ENCODE measurements at places on chromosomes 6 and 20. TPM values are rescaled to one million over a fixed set of nuclear protein-coding genes. Genes with fewer than 3 reads are reported as not detected.

The C20orf204 gene
- total RNA-seq = 0.33 TPM

The ITPA gene
- 137 TPM for total RNA-seq

The HFE gene
- 10.1 TPM for total RNA-seq

The PIGU gene
- 22.6 TPM for total RNA-seq

The HLA-DRB1 gene
- total RNA-seq = not detected

The HLA-DMA gene
- 2.5 TPM for total RNA-seq

The FABP7 gene
- not detected for total RNA-seq

The SIRPD gene
- not detected for total RNA-seq

The SLC13A3 gene
- total RNA-seq = not detected

The MRPS18A gene
- total RNA-seq = 47.8 TPM

The SIGLEC1 gene
- not detected for total RNA-seq

The CRYBG1 gene
- total RNA-seq = 0.74 TPM

The TFAP2D gene
- not detected for total RNA-seq

The AHCY gene
- total RNA-seq = 333 TPM

The BANF2 gene
- not detected for total RNA-seq

The EDN3 gene
- total RNA-seq = 1.8 TPM

The BMP7 gene
- total RNA-seq = 0.38 TPM

The IL17F gene
- not detected for total RNA-seq

The BRD2 gene
- total RNA-seq = 133 TPM

The MARCKS gene
- total RNA-seq = 12.4 TPM

Measured in A549 treated with GW870086 at 1 μM for 4 hours (cell line).